ENCODE measurements at places on chromosomes 2 and 18. TPM values are rescaled to one million over a fixed set of nuclear protein-coding genes. Genes with fewer than 3 reads are reported as not detected.
A peak's percentile ranks its signal among the peaks of the same experiment; 100 is the strongest.

- no peaks in the 10 kb centered on the region for H3K36me3 ChIP-seq
- no peak overlapping the region for H3K27ac ChIP-seq
- no peak overlapping the region for H3K4me3 ChIP-seq
- no peak for DNase-seq
These were observed 851.1 kb downstream of the SLC4A3 start for GRCh38 chr2:220478305-220479058.

- H3K27me3 ChIP-seq = no peaks in the 10 kb centered on the region
- peaks cover 3% of the 10 kb centered on the region for H3K4me1 ChIP-seq
- H3K4me3 ChIP-seq = no peak overlapping the region
These were observed 25.4 kb upstream of the PID1 start for GRCh38 chr2:229296536-229296935.

- no peak overlapping the region for H3K4me3 ChIP-seq
- H3K4me1 ChIP-seq = peaks cover 17% of the 10 kb centered on the region
- no peak overlapping the region for H3K27ac ChIP-seq
- H3K27me3 ChIP-seq = peaks cover 14% of the 10 kb centered on the region
These were observed 72.6 kb downstream of the TRABD2A start for GRCh38 chr2:84808279-84808678.

- peak; percentile 97 for DNase-seq
- H3K27ac ChIP-seq = peak overlapping the region; percentile 93
- peaks cover 59% of the 10 kb centered on the region for H3K36me3 ChIP-seq
- H3K4me3 ChIP-seq = peak overlapping the region; percentile 47
- H3K4me1 ChIP-seq = peaks cover 15% of the 10 kb centered on the region
These were observed 144.0 kb downstream of the TNS1 start for GRCh38 chr2:217858519-217859491.

DNA sequence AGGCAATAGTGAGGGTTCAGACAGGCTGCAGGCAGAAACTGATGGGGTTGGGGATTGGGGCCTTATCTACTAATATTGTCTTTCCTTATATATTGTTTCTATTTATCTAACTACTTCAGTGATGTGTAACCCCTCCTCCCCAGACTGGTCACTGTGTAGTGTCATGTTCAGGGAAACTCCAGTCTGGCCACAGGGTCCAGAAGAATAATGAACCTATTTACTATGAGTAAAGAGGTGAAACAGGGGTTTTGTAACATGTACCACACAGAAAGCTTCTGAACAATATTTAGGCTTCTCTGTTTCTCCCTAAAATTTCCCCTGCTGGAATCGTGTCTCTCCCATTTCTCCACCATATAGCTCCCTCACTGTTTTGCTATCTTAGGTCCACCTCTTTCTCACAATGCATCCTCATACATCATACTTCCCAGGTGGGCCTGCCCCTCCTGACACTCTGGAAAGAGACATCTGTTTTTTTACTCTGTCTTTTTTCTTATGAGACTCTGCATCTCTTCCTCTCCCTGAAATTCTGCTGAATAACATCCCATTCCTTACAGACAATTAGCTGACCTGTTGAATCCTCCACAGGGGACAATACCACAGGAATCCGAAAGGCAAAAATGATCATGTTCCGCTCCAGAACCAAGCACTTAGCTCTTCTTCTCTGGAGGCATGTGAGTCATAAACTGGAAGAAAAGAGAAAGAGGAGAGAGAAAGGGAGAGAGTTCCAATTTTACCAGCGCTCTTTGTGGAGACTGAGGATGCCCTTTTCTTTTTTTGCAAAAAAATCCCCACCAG, 154.8 kb downstream of the ZEB2 start:
- H3K4me1 ChIP-seq = peaks cover 10% of the 10 kb centered on the region
- peak overlapping the region; percentile 51 for H3K27ac ChIP-seq
- DNase-seq = peak; percentile 80
- no peaks in the 10 kb centered on the region for H3K27me3 ChIP-seq
- no peak overlapping the region for H3K4me3 ChIP-seq

- no peak overlapping the region for H3K4me3 ChIP-seq
- H3K36me3 ChIP-seq = no peaks in the 10 kb centered on the region
- H3K4me1 ChIP-seq = no peaks in the 10 kb centered on the region
These were observed 529.2 kb downstream of the EPHA4 start for GRCh38 chr2:221042926-221043325.

GRCh38 chr2:54958717-54959371, 91.4 kb downstream of the RTN4 start:
- no peak for DNase-seq
- no peak overlapping the region for H3K4me3 ChIP-seq
- no peaks in the 10 kb centered on the region for H3K27me3 ChIP-seq
- H3K27ac ChIP-seq = no peak overlapping the region

- no peak overlapping the region for H3K4me3 ChIP-seq
- H3K4me1 ChIP-seq = no peaks in the 10 kb centered on the region
- DNase-seq = no peak
- H3K27me3 ChIP-seq = no peaks in the 10 kb centered on the region
These were observed 56.0 kb upstream of the RAB6C start for GRCh38 chr2:129923265-129924091.

DNA sequence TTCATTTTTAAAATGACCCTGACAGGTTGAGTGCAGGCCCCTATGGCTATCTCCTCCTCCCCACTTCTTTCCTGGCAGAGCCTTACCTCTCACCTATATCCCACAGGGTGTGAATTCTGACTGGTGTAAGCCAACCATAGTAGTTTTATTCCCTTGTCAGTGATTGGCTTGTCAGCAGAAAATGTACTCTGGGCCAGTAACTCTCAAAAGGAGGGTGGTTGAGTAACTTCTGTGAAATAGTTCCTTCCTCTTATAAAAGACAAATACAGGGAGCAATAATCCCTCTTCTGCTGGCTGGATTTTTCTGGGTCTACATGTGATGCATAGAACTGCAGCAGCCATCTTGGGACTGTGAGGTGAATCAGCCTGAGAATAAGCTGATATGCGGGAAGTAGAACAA, 83.4 kb downstream of the RAPH1 start:
- peak overlapping the region; percentile 44 for H3K27ac ChIP-seq
- DNase-seq = no peak
- peaks cover 88% of the 10 kb centered on the region for H3K36me3 ChIP-seq

- H3K27me3 ChIP-seq = no peaks in the 10 kb centered on the region
- H3K27ac ChIP-seq = peak overlapping the region; percentile 93
- H3K4me1 ChIP-seq = peaks cover 72% of the 10 kb centered on the region
- no peak for DNase-seq
These were observed 7.0 kb downstream of the ZEB2 start for GRCh38 chr2:144512891-144513351.

DNA sequence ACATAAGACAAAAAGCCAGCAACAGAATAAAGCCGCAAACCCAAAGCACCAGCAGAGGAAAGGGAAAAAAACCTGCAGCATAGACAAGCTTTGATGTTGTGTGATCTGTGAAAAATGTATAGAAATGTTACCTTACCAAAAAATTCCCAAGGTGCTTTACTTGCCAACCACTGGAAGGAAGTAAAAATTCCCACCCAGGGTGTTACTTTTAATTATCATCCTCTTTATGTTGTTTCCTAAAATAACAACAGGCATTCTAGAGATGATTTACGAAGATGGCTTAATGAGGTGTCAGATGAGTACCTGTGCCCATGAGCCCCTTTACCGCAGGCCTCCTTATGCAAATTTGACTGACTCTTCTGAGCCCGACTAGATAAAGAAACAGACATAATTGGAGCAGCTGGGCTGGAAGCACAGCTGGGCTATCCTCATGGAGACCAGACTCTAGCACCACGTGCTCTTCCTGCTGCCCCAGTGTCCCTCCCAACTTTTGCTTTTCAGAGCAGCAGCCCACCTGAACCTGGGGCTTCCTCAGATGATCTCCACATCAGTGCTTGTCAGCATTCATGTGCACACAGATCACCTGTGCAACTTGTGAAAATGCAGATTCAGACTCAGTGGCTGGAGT, 41.5 kb downstream of the SRSF7 start:
- no peak overlapping the region for H3K27ac ChIP-seq
- DNase-seq = no peak
- H3K4me3 ChIP-seq = no peak overlapping the region
- H3K27me3 ChIP-seq = no peaks in the 10 kb centered on the region
- no peaks in the 10 kb centered on the region for H3K36me3 ChIP-seq
- no peaks in the 10 kb centered on the region for H3K4me1 ChIP-seq

- no peaks in the 10 kb centered on the region for H3K27me3 ChIP-seq
- H3K4me3 ChIP-seq = peak overlapping the region; percentile 93
- peaks cover 48% of the 10 kb centered on the region for H3K4me1 ChIP-seq
- peaks cover 22% of the 10 kb centered on the region for H3K36me3 ChIP-seq
These were observed 9.2 kb downstream of the IRS1 start for GRCh38 chr2:226790431-226790830.

DNA sequence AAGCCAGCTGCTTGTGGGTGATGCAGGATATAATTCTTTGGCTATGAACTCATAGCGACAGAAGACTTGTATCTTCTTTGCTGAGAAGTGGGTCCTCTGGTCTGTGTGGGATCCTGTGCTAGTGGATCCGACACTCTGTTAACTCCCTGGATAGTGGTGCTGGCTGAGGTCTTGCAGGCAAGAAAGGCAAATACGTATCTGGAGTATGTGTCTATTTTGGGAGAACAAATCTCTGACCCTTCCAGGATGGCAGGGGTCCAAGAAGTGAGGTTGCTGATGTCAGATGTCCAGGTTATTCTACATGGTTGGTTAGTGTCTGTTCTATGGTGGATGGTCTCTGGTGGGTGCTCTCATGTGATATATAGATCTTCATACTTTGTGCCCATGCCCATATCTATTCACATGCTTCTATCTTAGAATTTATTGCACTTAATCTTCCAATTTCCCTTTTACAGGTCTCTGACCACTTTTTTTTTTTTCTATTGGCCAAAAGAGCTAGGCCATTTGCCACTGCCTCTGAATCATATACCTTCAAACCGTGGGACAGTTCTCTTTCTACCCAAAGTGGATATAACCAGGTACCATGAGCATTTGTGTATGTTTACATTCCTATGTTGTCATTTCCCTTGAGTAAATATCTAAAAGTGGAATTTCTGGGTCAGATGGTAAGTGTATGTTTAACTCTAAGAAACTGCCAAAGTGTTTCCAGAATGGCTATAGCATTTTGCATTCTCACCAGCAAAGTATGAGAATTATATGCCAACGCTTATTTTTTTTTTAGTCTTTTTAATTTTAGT, 45.1 kb upstream of the RBMS1 start:
- H3K4me1 ChIP-seq = peaks cover 9% of the 10 kb centered on the region
- H3K36me3 ChIP-seq = no peaks in the 10 kb centered on the region
- H3K27ac ChIP-seq = no peak overlapping the region
- no peaks in the 10 kb centered on the region for H3K27me3 ChIP-seq
- no peak overlapping the region for H3K4me3 ChIP-seq

DNA sequence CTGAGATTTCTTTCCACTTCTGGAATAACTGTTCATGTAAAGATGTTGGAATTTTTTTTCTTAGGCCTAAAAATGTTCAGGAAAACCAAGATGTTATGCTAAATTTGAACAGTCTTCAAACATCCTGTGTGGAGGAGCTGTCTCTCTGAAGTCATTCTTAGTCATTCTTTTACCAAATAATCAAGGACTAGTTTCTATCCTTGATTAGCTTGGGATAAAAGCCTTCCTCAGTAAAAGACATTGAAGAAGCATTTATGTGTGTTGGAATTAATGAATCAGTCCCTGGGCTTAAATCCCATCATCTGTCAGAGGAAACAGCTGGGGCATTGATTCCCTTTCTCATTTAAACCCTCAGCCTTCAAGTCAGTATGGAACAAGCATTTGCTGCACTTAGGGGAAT, 300.1 kb upstream of the NXPH2 start:
- H3K36me3 ChIP-seq = no peaks in the 10 kb centered on the region
- H3K4me3 ChIP-seq = no peak overlapping the region
- H3K4me1 ChIP-seq = no peaks in the 10 kb centered on the region
- no peak for DNase-seq

DNA sequence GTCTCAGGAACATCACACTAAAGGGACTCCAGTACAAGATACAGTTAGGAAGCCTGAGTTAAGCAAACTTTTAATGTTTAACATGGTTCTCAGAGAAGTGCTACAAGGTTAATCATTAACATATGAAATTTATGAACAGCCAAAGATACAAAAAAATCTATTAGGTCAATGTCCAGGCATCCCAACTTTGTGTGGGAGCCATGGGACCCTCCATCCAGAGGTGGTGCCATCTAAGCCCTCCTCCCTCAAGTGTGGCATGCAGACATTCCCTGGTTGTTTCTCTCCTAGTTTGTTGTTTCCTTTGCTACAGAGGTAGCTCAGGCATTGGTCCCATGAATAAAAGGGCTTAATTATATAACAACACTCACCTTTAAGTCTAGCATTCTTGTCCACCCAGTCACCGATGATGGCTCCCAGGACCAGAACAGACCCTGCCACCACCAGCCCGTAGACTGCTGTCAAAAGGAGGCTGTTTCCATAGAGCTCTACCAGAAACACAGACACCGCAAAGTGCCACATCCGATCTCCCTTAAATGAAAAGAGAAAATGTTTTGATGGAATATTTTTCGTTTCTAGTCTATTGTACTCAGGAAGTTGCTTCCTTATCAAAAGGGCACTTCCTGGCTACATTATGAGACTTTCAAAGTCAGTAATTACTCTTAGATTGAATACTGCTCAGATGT, 5.7 kb downstream of the SLC40A1 start:
- H3K4me1 ChIP-seq = peaks cover 10% of the 10 kb centered on the region
- H3K36me3 ChIP-seq = no peaks in the 10 kb centered on the region
- peaks cover 34% of the 10 kb centered on the region for H3K27me3 ChIP-seq
- H3K27ac ChIP-seq = no peak overlapping the region
- H3K4me3 ChIP-seq = no peak overlapping the region

BCL11A gene
- total RNA-seq = 0.29 TPM

HOXD1 gene
- not detected for total RNA-seq

KIF5C gene
- 0.36 TPM for total RNA-seq

HOXD9 gene
- 0.36 TPM for total RNA-seq

TFCP2L1 gene
- not detected for total RNA-seq

CFAP53 gene
- total RNA-seq = 0.36 TPM

CIB4 gene
- not detected for total RNA-seq

All from osteoblast (primary cell).